ENCODE measurements at places on chromosomes 13 and 19.

DNA sequence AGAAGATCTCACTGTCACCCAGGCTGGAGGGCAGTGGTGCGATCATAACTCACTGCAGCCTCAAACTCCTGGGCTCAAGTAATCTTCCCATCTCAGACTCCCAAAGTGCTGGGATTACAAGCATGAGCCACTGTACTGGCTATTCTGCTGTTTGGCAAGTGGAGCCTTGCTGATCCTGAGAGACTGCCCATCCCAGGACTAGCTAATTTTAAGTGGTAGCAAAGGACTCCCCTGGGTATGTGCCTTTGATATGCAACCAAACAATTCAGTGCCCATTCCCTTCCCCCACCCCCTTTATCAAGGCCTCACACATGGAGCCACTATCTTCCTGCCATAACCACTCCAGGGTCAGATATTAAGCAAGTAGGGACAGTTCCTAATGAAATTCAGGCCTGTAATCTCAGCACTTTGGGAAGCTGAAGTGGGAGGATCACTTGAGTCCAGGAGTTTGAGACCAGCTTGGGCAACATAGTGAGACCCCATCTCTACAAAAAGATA lies 17.0 kb upstream of the ZNF460 start:
- DNase-seq: no peak

DNA sequence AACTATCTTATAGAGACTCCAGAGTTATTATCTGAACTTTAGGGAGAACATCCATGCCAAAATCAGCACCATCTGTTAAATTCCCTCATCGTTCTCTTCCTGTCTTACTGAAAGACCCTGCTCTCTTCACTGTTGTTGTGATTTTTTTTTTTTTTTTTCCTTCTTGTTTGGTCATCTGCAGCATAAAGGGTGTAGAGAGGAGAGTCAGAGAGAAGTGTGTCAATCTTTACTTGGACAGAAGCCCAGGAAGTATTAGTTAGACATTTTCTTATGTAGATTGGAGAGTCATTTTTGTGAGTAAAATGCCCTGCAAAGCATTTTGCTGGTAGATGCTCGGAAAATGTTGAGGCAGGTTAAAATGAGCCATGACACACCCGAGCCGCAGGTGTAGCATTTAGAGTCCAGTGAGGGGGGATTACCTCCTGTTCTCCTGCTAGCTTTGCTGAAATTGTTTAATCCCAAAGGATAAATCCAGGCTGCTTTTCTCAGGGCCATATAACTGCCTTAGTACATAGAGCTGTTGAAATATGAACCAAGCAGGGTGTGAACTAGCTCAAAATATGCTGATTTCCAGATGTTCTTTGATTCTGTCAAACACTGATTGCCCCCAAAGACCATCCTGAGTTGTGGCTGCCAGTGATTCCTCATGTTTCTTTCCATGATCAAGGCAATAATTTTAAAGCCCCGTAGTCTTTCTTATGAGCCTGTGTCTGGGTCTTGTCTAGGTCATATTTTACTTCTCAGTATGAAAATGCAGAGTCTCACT lies 143.5 kb downstream of the DCT start:
- no peak for DNase-seq

DNA sequence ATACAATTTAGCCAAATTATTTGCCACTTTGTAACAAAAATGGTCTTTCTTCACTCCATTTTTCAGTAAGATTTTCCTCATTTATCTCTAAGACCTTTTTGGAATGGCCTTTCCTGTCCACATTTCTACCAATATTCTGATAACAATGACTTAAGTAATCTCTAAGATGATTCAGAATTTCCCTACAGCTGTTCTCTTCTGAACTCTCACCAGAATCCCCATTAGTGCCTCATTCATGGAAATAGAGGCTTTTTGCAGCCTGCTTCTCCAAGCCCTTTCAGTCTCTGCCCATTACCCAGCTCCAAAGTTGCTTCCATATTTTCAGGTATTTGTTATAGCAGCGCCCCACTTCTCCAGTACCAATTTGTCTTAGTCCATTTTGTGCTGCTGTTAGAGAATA lies 867.0 kb downstream of the GPC5 start:
- DNase-seq: no peak

GRCh38 chr19:17390665-17391370 lies 3.2 kb downstream of the CCDC194 start:
- DNase-seq: peak; percentile 90

DNA sequence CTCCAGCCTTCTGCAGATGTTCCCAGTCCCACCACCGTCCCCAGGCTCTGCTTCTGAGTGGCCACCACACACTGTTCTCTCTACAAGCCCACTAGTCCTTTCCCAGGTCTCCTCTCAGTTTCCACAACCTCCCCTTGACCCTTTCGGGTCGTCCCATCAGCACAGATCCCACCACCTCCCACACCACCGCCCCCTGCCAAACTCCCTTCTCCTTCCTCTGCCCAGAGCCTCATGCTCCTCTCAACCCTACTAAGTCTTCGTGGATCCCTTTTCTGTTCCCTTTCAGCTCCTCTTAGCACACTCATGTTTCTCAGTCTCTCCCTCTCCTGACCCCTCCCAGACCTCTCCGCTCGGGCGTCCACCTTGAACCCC lies 1.9 kb downstream of the NAPA start:
- DNase-seq: no peak

GRCh38 chr19:32750441-32751055 lies 31.0 kb downstream of the TDRD12 start:
- DNase-seq: no peak

- DNase-seq: no peak
Measured at GRCh38 chr19:2495130-2495641, 19.3 kb downstream of the GADD45B start.

Measured in activated CD4-positive, alpha-beta T cell treated with anti-CD3 and anti-CD28 coated beads, Interleukin-2, Interleukin-4, amounts not matched to agents 100 ng/mL and 50 ng/mL, durations not matched to agents 16 hours and 8 hours (primary cell).